Cardiac septum (tissue), 1 donor: ENCODE measurements at places on chromosomes 5 and 9. TPM values are rescaled to one million over a fixed set of nuclear protein-coding genes. Genes with fewer than 3 reads are reported as not detected.

SSBP2 gene
- total RNA-seq, result 102 TPM

SLC25A48 gene
- total RNA-seq, result not detected

KCNMB1 gene
- total RNA-seq, result 5.7 TPM

UTP15 gene
- 11.6 TPM for total RNA-seq

ELOVL7 gene
- total RNA-seq, result 0.97 TPM

FBP2 gene
- total RNA-seq, result not detected

DNA sequence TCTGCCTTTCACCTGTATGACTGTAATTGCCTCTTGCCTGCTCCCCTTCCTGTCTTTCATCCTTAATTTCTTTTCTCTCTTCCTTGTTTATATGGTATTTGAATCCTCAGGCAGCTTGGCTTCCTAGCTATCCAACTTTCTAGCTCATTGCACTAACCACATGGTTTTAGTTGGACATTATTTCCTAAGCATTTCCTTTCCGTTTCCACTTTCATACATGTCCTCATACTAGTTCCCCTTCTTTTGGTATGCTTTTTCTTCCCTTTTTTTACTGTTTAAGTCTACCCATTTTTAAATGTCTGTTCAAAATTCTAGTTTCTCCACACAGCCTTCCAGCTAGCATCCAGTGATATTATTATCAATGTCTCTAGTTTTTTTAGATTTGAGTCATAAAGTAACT is 6.6 kb downstream of the CWC27 start:
- DNase-seq, result no peak

- DNase-seq, result no peak
Observed at GRCh38 chr5:125798307-125798706, 624.9 kb upstream of the GRAMD2B start.

DNA sequence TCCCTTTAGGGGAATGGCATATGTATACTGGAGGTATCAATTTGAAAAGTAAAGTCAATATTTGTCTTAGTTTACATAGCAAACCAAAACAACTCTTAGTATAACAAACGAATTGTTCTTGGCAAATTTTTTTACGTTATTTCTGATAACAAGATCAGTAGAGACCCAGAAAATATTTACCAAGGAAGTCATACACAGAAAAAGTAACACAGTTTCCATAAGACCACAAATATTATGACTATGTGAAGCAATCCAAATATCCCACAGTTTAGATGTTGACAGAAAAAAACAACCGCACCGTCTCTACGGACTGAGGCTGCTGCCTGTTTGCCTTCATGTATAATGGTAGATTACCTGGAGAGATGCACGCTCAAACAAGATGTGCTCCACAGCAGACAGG is 46.5 kb upstream of the DAPK1 start:
- DNase-seq, result no peak

GRCh38 chr5:541539-542318 is 17.5 kb upstream of the SLC9A3 start:
- peak; percentile 44 for DNase-seq

GRCh38 chr5:131939690-131940345 is 5.6 kb downstream of the MEIKIN start:
- no peak for DNase-seq

DNA sequence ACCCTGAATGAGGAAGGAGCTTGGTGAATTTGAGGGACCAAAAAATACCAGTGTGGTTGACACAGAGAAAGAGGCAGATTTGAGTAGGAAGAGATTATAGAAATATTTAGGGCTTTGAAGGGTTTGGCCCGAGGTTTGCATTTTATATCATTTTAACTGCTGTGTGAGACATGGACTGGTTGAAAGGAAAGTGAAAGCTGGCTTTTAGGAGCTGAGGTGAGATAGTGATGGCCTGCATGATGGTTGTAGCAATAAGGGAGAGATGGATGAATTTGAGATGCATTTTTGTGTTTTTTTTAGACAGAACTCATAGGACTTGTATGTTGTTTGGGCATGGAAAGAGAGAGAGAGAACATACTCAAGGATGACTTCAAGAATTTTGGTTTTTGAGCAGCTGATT is 21.7 kb downstream of the FER start:
- DNase-seq, result no peak

DNA sequence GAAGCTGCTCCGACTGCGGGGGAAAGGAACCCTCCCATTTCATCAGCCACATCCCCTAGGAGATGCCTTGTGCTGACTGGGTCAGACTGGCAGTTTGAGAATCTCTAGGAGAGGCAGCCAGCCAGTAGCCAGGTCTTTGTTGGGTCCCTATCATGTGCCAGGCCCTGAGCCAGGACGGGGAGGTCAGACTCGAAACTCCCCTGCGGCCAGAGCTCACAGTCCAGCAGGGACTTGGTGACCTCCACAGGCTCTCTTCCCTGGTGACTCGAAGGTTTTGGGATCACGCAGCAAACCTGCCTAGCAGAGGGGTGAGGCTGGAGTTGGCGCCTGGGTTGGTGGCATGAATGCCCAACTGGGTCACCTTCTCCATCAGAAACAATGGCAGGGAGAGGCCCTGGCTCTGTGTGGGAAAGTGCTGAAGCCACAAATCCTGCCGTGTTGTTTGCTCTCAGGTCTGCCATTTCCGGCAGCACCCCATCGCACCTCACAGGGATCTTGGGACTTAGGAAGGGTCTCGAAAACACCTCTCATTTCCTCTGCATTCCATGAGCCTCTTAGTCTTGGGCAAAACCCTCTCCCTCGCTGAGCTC is 14.4 kb upstream of the ORM1 start:
- peak; percentile 68 for DNase-seq

DNA sequence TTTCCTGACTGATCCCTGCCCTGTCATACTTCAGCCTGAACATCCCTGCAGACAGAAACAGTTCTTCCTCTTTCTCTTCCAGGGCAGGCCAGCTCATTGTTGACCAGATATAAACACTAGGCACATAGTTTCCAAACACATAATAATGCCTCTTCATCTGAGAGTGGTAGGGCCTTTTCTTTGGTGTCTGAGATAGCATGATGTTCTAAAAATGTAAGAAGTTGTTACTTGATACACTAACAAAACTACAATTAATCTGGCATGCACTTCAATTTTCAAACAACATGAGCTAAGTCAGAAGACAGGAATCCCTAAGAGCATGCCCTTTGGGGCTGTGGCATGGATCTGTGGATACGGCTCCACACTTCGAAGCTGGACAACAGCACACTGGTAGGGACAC is 246.6 kb downstream of the SPOCK1 start:
- no peak for DNase-seq

- DNase-seq, result no peak
Observed at GRCh38 chr5:149486726-149487635, 64.3 kb downstream of the CSNK1A1 start.

- no peak for DNase-seq
Observed at GRCh38 chr9:76032038-76032796, 141.7 kb downstream of the PCSK5 start.

- no peak for DNase-seq
Observed at GRCh38 chr9:78905387-78905786, 608.5 kb downstream of the PSAT1 start.

DNA sequence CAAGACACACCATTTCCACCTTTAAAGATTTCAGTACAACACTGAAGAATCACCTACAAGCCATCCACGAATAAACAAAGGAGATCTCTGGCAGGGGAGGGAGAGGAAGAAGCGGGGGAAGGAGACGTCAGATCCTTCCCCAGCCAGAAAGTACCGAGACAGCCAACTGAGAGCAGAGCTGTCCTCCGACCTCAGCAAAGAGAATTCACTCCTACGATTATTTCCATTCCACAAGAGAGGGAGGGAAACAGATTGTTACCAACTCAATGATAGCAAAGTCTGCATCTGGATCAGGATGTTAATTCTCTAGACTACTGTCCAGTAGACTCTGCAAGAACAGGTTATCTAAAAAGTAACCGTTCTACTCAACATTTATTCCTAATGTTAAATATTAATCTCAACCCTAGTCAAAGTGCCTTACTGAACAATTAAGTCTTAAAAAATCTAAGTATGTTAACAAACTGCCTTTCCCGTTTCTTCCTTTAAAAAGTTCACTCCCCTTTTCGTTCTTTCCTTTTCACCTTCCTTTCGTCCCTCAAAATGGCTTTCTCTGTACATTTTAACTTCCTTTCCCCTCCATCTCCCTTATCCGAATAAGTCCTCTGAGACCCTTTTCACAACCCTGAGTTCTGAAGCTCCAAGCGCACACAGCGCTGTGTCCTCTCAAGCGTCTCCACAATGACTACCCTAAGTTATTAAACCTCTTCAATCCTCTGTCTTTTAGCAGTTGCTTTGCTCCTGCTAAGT is 1.4 kb downstream of the CHD1 start:
- DNase-seq, result no peak

DNA sequence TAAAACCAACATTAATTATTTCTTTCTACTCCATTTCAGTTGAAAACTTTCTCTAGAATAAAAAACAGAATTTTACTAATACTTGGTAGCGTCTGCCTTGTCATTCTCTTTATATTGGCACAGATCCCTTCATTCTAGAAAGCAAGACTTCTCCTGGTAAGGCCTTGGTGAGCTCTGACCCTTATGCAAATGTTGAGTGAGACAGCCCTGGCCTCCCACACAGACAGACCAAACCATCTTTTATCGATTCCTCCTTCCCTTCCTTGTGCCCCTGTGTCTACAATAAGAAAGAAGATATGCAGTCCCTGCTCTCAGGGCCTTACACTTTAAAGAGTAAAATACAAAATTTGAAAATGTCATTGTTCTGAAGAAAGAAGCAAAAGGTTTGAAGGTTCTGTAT is 262.2 kb downstream of the EFNA5 start:
- DNase-seq, result no peak

GRCh38 chr5:80142996-80143395 is 107.8 kb downstream of the THBS4 start:
- DNase-seq, result no peak

- DNase-seq, result peak; percentile 64
Observed at GRCh38 chr5:170427672-170428236, 38.6 kb upstream of the KCNMB1 start.

DNA sequence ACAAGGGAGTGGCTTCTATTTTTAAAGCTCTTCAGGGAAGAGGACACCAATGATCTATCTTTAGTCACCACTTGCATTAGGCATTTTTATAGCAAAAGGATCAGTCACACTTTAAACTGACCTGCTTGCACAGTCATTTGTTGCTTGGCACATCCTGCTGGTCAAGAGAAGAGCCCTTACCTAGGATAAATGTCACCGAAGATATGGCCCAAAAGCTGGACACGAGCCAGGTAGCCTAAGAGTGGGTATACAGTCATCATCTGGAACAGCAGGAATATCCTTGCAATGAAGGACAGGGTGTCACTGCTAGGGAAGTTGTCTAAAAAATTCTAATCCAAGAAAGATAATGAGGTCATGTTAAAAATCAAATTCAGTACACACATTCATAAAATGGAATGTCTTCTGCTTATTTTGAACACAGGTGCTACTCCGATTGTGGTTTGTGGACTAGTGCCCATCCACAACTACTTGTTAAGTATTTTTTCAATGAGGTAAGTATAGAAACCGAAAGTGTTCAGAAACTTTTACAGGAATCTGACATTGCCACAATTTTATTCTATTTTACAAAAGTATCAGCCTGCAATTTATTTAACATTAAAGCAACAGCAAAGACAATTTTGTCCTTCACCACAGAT is 78.4 kb downstream of the SLC38A9 start:
- no peak for DNase-seq

- DNase-seq, result no peak
Observed at GRCh38 chr5:53334431-53334941, 145.9 kb upstream of the FST start.

DNA sequence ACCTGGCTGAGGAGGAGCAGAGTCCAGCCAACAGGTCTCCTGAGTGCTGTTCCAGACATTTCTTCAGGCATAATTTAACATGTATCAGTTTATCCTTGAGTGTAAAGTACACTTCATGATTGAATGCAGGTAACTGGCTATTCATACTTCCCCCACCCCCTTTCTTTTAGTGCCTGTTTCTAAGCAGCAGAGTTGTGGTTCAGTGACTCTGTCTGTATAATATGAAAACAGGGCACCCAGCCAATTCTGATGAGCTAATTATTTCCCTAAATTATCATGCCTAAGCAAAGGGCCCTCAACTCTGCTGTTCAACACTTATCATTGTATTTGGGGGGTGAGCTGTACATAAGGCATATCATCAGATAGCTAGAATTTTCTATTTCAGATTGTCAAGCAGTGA is 51.9 kb upstream of the ZSWIM6 start:
- DNase-seq, result no peak

DNA sequence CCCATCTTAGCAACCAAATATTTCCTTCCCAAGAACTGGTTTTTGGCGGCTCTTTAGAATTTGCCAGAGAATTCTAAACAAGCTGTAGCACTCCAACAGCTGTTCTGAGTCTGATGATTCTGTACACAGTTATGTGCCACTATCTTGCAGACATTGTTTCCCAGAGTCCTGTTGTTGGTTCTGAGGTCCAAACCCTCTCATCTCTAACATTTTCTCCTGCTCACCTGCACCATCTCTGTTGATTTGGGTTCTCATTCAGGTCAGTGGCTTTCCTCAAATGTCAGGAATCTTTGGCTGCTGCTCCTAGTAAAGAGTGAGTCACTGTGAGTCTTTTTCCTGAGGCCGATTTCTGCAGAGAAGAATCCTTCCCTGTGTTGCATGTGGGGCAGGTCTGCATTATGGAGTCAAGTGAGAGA is 50.0 kb downstream of the CAMSAP1 start:
- no peak for DNase-seq

DNA sequence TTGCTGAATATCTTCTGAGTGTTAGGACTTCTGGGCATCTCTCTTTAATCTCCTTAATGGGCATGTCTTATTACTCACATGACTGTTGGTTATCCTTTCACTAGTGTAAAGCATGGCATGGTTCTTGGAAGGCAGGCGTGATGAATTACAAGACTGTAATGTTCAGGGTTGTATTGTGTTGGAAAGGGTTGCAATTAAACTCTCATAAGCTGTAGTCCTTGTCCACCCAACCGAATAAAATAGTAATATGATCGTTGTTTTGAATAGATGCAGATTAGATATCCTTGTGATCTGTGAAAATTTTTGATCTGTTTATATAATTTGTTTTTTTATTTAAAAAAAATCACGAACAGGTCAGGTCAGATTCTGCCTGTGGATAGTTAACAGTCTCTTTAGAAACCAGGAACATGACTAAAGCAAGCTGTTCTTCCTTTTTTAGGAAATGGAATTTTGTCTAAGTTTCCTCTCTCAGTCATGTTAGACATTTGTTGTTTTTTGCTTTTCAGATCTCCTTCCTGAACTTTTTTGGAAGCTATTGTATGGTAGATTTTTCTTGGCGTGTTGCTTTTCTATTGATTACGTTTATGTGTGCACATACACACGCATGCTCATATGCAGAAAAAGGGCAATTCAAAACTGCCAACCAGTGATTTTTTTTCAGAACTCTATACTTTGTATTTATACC is 121.8 kb downstream of the ARHGEF28 start:
- no peak for DNase-seq

- no peak for DNase-seq
Observed at GRCh38 chr5:35103637-35104299, 56.0 kb upstream of the AGXT2 start.
